ENCODE measurements at places on chromosomes 5 and 9. TPM values are rescaled to one million over a fixed set of nuclear protein-coding genes. Genes with fewer than 3 reads are reported as not detected.
A peak's percentile ranks its signal among the peaks of the same experiment; 100 is the strongest.

DNA sequence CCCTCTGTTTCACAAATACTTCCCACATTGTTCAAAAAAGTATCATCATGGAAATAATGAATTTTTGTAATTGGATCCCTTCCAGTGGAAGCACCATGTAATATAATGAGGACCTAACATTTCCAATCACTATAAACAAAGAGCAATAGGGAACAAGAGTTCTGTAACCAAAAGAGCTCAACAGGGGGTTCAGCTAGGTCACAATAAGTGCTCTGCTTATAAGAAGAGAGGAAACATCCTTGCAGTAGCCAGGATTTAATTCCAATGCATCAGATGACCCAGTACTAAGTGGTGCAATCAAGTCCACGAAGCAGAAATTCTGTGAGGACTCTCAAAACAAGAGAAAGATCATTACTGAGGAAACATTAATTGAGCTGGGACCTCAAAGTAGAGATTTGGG lies 5.9 kb downstream of the SERINC5 start:
- DNase-seq, result no peak
- H3K27ac ChIP-seq, result peak overlapping the region; percentile 97
- H3K4me1 ChIP-seq, result peaks cover 74% of the 10 kb centered on the region
- H3K36me3 ChIP-seq, result peaks cover 14% of the 10 kb centered on the region
- H3K4me3 ChIP-seq, result peak overlapping the region; percentile 49
- no peaks in the 10 kb centered on the region for H3K27me3 ChIP-seq

DNA sequence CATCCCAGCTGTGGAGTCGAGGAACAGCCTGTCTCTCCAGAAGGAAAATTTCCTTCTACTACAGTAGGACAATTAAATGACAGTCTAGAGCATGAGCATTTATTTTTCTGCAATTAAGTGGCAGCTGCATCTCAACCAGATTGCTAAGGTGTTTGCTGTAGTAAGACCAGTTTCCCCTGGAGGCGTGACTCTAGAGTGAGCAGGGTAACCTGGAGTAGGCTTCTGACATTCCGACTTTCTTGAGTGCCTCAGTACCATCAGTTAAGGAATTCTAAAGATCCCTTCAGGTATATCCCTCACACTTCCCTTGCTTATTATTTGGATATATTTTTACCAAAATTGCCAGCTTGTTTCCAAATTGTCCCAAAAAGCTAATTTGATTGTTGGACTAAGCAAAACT lies 59.2 kb upstream of the IRX2 start:
- H3K4me1 ChIP-seq, result no peaks in the 10 kb centered on the region
- no peaks in the 10 kb centered on the region for H3K27me3 ChIP-seq
- H3K4me3 ChIP-seq, result no peak overlapping the region
- no peak for DNase-seq
- H3K27ac ChIP-seq, result no peak overlapping the region
- no peaks in the 10 kb centered on the region for H3K36me3 ChIP-seq

DNA sequence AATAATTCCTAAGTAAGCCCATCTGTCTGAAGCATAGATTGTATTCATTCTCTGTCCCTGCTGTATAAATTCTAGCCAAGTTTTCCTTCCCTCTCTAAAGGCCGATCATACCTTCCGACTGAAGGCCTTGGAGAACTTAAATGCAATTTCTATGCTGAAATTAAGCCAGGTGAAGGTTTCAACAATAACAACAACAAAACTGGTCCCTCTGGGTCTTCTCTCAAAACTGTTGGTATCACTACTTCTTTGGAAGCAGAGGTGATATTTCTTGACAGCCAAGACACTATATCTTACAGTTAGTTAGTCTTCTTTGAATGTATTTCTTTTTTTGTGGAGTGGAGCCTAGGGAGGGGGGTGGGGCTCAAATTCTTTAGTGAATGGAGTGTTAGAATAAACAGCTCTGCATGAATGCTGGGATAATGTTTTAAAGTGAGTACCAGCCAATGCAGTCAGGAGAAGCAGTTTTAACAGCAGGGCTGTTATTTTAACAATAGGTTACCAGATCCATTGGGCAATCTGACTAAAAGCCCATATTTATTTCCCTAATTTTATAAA lies 508.9 kb downstream of the EBF1 start:
- DNase-seq, result no peak
- no peaks in the 10 kb centered on the region for H3K4me1 ChIP-seq
- no peak overlapping the region for H3K4me3 ChIP-seq
- H3K27ac ChIP-seq, result no peak overlapping the region
- peaks cover 20% of the 10 kb centered on the region for H3K27me3 ChIP-seq

- no peak for DNase-seq
- peaks cover 4% of the 10 kb centered on the region for H3K36me3 ChIP-seq
- H3K4me1 ChIP-seq, result peaks cover 38% of the 10 kb centered on the region
- no peak overlapping the region for H3K4me3 ChIP-seq
- peak overlapping the region; percentile 77 for H3K27ac ChIP-seq
- H3K27me3 ChIP-seq, result no peaks in the 10 kb centered on the region
Measured at GRCh38 chr5:157835041-157835440, 23.9 kb downstream of the CLINT1 start.

DNA sequence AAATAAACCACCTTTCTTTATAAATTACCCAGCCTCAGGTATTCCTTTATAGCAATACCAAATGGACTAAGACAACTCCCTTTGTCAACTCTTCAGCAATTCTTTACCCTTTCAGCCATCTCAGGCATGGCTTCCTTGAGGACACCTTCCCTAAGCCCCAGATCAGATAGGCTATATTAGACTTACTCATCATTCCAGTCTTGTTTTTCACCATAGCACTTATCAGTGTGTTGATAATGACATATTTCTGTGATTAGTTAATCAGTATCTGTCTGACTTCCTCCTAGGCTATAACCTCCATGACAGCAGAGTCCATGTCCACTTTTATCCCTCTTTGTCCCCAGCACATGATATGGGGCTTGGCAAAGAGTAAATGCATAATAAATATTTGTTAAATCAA lies 238.1 kb downstream of the ACTL7B start:
- no peak for DNase-seq
- no peaks in the 10 kb centered on the region for H3K36me3 ChIP-seq
- no peaks in the 10 kb centered on the region for H3K27me3 ChIP-seq
- H3K4me1 ChIP-seq, result no peaks in the 10 kb centered on the region
- no peak overlapping the region for H3K27ac ChIP-seq
- no peak overlapping the region for H3K4me3 ChIP-seq

DNA sequence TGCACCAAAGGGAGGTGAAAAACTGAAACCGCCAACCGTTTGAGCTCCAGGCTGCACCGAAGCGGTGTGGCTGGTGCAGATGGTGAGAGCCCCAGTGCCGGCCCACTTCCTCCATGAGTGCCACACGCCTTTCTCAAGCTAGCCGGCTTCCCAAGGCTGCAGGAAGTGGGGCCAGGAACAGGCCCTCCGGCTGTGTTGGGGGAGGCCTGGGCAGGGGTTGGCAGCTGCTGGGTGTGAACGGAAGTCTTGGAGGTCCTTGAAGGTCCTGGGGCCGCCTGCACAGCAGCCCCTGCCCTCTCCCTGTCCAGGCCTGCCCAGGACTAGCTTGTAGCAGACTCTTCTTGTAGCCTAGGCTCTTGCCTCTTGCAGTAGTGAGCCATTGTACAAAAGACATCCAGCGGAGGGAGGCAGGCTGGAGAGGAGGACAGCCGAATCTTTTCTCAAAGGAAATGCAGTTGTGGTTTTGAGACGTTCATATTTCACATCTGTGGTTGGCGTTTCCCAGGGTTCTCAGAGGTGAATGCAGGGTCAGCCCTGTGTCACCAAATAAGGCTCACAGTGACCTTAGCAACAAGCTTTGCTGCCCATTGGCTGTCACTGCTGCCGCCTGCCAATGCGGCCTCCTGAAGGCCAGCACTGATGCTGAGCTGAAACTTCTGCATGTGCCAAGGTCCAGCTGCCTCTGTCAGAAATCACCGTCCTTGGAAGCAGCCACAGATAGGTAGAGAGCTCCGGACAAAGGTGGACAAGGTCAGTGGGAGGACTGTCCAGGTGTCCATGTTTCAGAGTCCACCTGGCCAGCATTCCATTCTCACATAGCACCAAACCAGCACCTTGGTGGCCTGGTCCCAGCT lies 23.9 kb downstream of the IRF1 start:
- peaks cover 87% of the 10 kb centered on the region for H3K4me1 ChIP-seq
- peak overlapping the region; percentile 100 for H3K27ac ChIP-seq
- peak; percentile 47 for DNase-seq
- H3K36me3 ChIP-seq, result peaks cover 3% of the 10 kb centered on the region
- H3K4me3 ChIP-seq, result peak overlapping the region; percentile 85
- H3K27me3 ChIP-seq, result no peaks in the 10 kb centered on the region

The CCL27 gene
- not detected for total RNA-seq

All from T-helper 17 cell (primary cell).